ENCODE measurements at places on chromosomes 7 and 10. TPM values are rescaled to one million over a fixed set of nuclear protein-coding genes. Genes with fewer than 3 reads are reported as not detected.

GRCh38 chr10:76251841-76252671 lies 820.6 kb downstream of the LRMDA start:
- H3K4me3 ChIP-seq, result no peak overlapping the region
- H3K36me3 ChIP-seq, result no peaks in the 10 kb centered on the region

DNA sequence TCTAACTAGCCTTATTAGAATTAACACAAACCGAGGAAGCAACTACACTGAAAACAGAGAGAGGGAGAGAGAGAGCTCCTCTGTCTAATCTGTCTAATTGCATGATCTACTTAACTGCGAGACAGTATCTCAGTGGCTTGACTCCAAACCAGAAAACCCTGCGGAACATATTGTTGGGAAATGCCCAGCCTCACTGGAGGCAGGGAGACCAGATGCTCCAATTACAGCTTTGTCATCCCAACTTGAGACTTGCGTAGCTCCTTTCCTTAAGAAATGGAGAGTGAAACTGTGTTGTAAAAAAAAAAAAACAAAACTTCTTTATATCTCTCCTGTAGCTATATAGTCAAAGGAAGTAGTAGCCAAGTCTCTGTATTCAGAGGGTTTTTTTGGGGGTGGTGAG lies 52.0 kb upstream of the ZNRF2 start:
- no peaks in the 10 kb centered on the region for H3K36me3 ChIP-seq
- H3K27ac ChIP-seq, result no peak overlapping the region
- no peaks in the 10 kb centered on the region for H3K4me1 ChIP-seq
- no peaks in the 10 kb centered on the region for H3K27me3 ChIP-seq
- DNase-seq, result no peak
- H3K4me3 ChIP-seq, result no peak overlapping the region

DNA sequence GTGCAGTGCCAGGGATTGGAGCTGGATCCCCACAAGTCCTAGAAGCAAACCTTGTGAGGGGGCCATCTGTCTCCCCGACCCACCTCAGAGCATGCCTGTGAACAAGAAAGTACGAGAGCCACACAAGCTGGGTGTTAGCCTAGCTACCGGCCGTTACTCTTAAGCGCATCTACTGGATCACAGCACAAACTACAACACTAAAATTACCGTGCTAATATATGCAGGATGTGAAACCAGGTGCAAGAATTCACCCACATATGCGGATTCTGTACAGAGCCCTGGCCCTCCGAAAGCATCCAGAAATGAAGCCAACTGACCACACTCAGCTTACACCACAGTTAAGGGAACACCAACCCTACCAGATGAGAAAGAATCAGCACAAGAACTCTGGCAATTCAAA lies 16.0 kb upstream of the PRSS1 start:
- H3K4me3 ChIP-seq, result no peak overlapping the region
- H3K4me1 ChIP-seq, result no peaks in the 10 kb centered on the region
- H3K36me3 ChIP-seq, result no peaks in the 10 kb centered on the region
- H3K27me3 ChIP-seq, result no peaks in the 10 kb centered on the region

- H3K27me3 ChIP-seq, result no peaks in the 10 kb centered on the region
- DNase-seq, result no peak
- no peaks in the 10 kb centered on the region for H3K4me1 ChIP-seq
- H3K27ac ChIP-seq, result no peak overlapping the region
- no peaks in the 10 kb centered on the region for H3K36me3 ChIP-seq
Measured at GRCh38 chr10:129344731-129345355, 122.2 kb upstream of the MGMT start.

DNA sequence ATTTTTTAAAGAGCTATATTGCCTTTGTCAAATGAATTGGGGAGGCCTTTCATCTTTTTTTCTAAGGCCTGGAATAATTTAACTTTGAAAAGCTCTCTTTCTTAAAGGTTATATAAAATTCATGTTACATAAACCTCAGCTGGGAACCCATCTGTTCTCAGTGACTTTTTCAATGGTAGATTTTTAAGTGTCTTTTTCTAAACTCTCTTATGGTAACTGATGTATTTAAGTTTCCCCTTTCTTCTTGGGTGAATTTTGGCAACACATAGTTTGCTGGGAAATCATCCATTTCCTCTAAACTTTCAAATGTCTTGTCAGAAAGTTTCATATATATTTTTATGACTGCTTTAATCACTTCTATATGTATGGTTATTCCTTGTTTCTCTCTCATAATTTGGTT lies 362.2 kb upstream of the KLF6 start:
- DNase-seq, result no peak
- H3K27ac ChIP-seq, result no peak overlapping the region
- no peaks in the 10 kb centered on the region for H3K4me1 ChIP-seq
- no peaks in the 10 kb centered on the region for H3K36me3 ChIP-seq
- no peaks in the 10 kb centered on the region for H3K27me3 ChIP-seq
- H3K4me3 ChIP-seq, result no peak overlapping the region

DNA sequence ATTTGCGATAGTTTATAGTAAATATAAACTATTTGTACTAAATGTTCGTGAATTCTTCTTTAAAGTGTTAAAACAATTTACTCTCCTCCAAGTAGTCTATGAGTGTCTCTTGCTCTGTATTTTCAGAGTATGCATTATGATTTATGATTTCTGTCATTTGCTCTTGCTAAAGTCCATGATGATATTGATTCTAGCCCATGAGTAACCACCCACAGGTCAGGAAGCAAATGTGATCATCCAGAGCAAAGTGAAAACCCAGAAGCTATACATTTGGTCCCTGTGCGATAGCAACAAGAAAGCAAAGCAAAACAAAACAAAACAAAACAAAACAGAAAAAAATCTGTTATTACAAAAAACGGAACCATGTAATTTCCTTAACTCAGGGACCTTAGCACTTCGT lies 225.9 kb downstream of the HDAC9 start:
- no peaks in the 10 kb centered on the region for H3K27me3 ChIP-seq
- H3K36me3 ChIP-seq, result no peaks in the 10 kb centered on the region
- no peak overlapping the region for H3K27ac ChIP-seq
- no peak for DNase-seq

CHST3 gene
- total RNA-seq, result 15.5 TPM

PIK3CG gene
- 2.2 TPM for total RNA-seq

THNSL1 gene
- 9.7 TPM for total RNA-seq
